Fibroblast of the aortic adventitia (primary cell): ENCODE measurements at places on chromosomes 2 and 18. TPM values are rescaled to one million over a fixed set of nuclear protein-coding genes. Genes with fewer than 3 reads are reported as not detected.

Gene PLEKHH2
- total RNA-seq, result 5.4 and 20.0 TPM in 2 replicates

Gene DSG1
- not detected in 2 replicates for total RNA-seq

Gene PAX3
- total RNA-seq, result not detected in 2 replicates

Gene COL4A4
- 1.1 and 2.6 TPM in 2 replicates for total RNA-seq

GRCh38 chr18:10508591-10508990, 17.2 kb upstream of the NAPG start:
- no peak for DNase-seq

- peak; percentile 61 for DNase-seq
Measured at GRCh38 chr2:26298638-26299393, 47.1 kb upstream of the SELENOI start.

GRCh38 chr2:111990856-111991255, 64.2 kb upstream of the TMEM87B start:
- DNase-seq, result no peak

DNA sequence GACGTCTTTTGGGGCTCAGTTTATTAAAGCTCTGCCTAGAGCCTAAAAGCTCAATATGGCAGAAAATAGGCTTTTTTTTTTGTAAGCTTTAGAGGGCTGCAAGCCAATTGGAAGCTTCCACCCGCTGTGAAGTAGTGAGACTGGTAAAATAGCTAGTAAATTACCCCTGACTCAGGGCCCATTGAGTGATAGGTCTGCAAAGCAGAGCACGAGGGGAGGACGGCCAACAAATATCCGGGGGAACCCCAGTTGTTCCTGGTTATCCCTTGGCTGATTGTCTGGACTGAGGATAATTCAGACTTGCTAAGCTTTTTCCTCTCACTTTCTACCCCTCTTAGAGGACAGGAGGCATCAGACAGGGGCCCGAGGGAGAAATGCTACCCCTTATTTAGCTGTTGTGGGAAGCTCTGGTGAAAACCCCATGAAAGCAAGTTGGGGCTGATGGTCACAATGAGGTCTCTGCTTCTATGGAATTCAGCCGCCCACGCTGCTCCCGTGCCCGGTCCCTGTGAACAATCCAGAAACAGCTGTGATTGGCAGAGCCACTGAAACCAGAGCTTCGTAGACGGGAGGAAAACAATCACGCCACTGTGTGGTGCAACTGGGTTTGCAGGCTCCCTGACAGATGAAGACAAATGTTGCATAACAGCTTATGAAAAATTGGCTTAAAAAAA, 141.9 kb upstream of the LGALSL start:
- DNase-seq, result peak; percentile 88

DNA sequence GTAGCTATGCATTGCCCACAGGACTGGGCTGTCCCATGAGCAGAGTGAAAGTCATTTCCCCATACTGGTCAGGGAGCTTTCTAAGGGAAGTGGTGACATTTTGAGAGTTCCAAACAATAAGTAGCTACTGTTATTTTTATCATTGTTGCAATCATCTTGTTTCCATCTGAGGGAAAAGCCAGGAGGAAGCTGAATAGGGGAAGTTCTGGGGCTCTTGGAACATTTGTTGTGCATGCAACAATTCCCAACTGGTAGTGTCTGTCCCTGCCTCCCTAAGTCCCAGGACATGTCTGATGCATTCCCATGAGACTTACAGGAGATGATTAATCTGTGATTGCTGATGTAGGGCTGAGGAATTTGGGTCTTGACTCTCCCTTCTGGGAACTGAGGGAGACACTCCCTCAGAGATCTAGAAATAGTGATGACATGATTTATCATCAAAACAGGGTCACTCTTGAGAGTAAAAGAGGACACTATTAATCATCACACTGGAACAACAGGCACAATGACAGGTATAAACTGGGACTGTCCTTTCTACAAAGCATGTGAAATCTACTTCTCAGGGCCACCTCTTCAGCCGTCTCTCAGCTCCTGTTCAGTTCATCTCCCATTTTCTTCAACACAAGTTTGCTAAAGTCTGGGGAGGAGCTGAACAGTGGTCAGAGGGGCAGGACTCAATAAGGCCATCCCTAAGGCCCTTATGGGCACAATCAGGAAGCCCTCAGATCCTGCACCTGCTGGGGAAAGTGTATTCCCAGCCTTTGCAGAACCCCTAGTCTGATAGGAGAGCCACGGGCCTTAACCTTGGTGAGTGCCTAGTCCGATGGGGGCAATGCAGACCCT, 28.0 kb upstream of the MARCO start:
- peak; percentile 1 for DNase-seq

DNA sequence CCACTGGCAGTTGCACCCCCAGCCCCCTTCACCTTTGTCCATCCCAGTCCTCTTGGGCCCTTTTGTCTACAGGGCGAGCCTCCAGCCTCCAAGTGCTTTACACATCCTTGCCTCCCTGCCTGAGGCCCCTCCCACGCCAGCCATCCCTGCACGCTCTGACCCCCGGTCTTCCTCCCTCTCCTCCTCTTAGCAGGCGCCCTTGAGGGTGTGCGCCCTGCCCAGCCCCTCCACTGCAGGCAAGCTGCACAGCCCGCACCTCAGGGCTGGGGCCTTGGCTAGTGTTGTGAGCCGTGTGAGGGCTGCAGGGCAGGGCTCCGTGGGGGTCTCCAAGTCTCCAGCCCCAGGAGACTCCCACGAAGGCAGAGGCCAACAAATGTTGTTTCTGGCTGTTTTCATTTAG, 6.9 kb downstream of the BOK start:
- DNase-seq, result no peak

DNA sequence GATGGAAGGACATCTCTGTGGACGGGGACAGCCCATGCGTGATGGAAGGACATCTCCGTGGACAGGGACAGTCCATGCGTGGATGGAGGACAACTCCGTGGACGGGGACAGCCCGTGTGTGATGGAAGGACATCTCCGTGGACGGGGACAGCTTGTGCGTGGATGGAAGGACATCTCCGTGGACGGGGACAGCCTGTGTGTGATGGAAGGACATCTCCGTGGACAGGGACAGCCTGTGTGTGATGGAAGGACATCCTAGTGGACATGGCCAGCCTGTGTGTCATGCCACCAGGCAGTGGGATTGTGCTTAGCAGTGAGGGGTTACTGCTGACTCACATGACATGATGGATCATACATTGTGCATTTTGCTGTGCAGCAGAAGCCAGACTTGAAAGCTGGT, 30.0 kb upstream of the NFATC1 start:
- DNase-seq, result no peak

DNA sequence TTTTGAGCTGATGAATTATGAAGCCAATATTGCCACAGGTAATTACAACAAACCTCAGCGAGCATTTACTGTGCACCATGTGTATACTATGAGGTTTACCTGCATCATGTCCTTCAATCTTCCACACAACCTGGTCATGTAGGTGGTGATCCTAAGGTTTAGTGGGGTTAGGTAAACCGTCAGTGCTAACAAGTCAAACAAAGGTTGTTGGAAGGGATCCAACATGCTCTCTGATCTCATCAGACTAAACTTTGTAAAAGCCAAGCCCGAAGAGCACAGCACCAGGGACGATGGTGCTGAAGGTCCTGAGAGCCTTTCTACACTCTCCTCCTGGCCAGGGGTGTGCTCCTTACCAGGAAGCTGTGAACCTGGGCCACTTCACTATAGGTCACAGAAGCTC, 29.4 kb downstream of the SH3YL1 start:
- DNase-seq, result no peak

- DNase-seq, result no peak
Measured at GRCh38 chr2:218883491-218884490, 3.1 kb downstream of the WNT10A start.

DNA sequence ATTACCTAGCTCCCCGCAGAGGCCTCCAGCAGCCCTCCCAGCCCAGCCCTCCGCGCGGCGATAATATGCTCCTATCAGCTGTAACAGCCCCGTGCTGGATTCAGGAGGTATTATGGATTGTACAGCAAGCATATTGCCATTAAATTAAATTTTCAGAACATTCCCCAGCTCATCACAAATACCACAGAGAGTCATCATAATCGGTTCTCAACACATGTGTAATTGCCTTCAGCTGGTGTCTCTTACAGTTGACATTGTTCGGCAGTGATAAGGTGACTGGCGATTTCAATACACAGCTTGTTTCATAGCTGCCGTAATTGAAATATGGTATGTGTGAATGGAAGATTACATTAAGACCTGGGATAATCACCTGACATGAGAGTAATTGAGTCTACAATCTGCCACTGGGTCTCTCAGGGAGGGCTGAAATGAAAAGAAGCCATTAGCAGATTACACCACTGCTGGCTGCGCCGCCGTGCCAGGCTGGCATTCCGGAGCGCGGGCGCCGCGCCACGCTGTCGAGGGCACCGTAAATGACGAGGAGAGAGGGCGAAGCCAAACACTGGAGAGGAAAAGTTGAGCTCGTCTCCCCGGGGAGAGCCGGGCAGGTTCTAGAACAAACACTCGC, 549.4 kb upstream of the SALL3 start:
- no peak for DNase-seq

DNA sequence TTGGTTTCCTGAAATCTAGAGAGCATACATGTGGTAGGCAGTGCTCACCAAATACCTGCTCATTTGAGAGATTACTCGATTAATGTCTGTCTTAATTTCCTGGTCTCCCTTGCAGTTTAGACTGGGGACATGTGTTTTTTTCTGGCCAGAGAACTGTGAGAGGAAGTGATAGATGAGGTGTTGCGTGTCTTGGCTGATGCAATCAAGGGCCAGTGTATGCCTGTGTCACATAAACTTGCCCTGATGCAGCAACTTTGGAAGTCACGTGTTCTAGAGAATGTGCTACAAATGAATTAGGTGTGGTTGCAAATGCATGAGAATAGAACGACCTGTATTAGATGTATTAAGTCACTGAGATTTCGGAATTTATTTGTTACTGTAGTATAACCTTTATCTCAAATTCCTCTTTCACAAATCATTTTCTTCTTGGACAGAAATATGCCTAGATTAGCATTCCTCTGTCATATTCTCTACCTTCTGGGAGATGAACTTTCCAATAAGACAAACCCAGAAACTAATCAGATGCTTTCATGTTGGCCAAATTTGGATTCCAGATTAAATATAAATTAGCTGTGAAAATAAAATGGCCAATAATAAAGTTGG, 9.9 kb upstream of the IL1A start:
- DNase-seq, result peak; percentile 98

GRCh38 chr18:22228976-22229375, 59.6 kb downstream of the GATA6 start:
- DNase-seq, result no peak
